Stimulated activated CD8-positive, alpha-beta memory T cell treated with anti-CD3 and anti-CD28 coated beads, Interleukin-7, amount 100 ng/mL, for 24 hours (primary cell): ENCODE measurements at places on chromosomes 3 and 15.

- no peak for DNase-seq
Measured at GRCh38 chr15:22827125-22827524, 11.3 kb upstream of the NIPA2 start.

GRCh38 chr3:69129531-69129930 lies 7.1 kb upstream of the LMOD3 start:
- DNase-seq = no peak

- DNase-seq = no peak
Measured at GRCh38 chr3:32261545-32261944, 23.1 kb downstream of the CMTM8 start.

DNA sequence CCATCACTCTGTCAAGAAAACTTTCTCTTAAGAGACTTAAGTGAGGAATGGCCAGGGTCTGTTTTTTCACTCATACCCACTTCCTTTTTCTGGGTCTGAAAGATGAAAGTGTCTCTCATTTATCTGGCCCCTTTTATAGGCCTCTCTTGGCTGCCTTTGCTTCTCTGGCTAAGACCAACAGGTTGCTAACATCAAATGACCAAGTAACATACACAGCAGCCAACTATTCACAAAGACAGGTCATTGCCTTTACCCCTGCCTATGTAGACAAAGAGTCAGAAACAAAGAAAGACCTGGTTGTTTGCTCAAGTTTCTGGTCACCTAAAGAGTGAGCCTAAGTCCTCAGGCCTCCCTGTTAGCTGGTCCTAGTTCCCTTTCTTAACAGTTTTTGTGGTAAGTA lies 24.0 kb upstream of the CSTA start:
- no peak for DNase-seq

- DNase-seq = no peak
Measured at GRCh38 chr3:153273217-153273616, 111.2 kb downstream of the RAP2B start.

GRCh38 chr15:52730173-52730572 lies 51.0 kb upstream of the ATOSA start:
- no peak for DNase-seq

- no peak for DNase-seq
Measured at GRCh38 chr15:36519067-36519466, 60.4 kb upstream of the CDIN1 start.
